Activated T-helper 1 cell treated with Interleukin-2 at 50 U/mL for 16 hours (primary cell): ENCODE measurements at places on chromosomes 7 and 10.

DNA sequence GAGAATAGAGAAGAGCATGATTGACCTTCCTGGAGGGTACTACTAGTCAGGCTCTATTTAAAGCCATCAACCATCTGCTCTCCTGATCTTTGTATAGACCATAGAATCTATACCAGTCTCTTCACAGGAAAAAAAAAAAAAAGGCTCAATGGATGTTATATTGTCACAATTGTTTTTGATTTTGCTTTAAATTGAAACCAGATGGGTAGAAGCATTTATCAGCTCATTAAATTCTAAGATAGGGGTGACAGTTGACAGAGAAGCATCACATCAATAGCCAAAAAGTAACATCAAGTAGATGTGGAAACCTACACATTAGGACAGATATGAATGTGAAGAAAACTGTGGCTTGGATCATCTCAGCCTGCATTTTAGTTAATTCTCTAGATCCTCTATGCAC is 558.9 kb upstream of the MBL2 start:
- no peak for DNase-seq

DNA sequence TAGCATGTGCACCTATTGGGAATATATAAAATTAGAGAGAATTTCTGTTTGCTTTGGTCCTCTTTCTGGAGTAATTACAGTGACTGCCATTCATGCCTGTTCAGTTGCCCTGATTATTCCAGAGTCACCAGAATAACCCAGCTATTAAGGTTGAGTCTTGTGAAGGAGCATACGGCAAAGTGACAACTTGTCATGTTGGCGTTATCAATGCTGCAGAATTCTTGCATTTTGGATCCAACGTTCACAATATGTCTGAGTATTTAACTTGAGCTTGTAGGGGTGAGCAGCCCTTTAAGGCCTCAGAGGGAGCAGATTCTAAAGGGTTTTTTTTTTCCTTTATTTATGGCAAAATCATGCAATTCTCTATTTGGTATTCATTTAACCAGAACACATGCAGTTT is 419.4 kb upstream of the MGMT start:
- no peak for DNase-seq

GRCh38 chr7:116236020-116236630 is 25.8 kb downstream of the TES start:
- peak; percentile 20 for DNase-seq

DNA sequence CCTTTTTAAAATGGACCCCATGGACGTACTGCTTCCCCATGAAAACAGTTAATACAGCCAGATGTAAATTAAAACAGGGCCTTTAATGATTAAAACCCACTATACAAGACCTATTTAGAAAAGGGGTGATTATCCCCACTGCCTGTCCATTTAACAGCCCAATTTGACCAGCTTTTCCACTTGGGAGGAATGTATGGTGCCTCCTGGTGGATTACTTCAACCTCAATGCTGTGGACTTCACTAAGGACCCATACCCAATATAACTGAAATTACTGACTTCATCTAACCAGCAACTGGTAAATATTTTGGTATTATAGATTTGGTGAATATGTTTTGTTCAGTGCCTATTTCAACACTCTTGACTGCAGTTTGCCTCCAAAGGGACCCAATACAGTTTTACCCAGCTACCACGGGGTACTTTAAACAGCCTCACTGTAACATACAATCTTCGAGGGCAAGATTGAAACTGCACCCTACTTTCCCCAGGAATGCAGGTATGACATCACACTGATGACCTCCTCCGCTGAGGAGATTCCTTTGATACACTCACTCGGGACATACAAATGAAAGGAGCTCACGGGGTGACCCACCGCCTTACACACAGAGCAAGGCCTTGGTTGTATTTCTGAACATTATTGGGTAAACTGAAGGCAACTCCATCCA is 192.8 kb downstream of the DNAJC1 start:
- DNase-seq = no peak

- DNase-seq = no peak
Measured at GRCh38 chr10:70786799-70787415, 1.7 kb upstream of the TBATA start.

GRCh38 chr7:27188386-27189294 is 3.6 kb upstream of the HOXA11 start:
- peak; percentile 28 for DNase-seq

DNA sequence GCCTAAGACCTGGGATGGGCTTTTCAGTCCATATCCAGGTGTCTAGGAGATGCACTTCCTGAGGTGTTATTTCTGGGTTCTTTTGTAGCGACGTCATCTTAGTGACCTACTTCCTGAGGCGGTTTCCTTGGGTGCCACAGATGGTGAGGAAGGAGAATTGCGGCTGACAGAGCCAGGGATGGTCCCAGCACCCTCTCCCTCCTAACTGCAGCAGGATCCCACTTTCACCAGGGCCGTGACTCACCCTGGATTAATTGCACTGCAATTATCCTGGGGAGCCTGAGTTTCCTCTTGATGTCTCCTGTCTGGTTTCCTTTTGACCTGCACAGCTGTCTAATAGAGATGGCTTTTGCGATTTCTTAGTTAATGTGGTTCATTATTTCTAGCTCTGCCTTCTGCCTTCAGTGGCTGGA is 271.7 kb downstream of the TCF7L2 start:
- DNase-seq = no peak

DNA sequence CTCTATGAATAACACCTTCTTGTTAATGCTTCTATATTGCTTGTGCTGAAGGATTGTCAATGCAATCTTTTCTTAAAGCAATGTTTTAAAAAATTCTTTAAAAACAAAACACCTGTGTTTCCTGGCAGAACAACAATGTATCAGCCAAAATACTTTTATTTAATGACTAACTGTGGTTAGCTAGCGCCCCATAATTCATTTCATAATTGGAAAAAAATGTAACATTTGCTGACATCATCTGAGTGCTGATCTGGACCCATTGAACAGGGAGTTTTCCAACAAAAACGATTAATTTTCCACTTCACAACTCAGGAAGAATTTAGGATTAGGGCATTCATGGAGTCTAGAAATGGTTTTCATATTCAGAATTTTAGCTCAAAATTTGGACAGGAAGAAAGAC is 137.6 kb upstream of the CDK6 start:
- DNase-seq = no peak

DNA sequence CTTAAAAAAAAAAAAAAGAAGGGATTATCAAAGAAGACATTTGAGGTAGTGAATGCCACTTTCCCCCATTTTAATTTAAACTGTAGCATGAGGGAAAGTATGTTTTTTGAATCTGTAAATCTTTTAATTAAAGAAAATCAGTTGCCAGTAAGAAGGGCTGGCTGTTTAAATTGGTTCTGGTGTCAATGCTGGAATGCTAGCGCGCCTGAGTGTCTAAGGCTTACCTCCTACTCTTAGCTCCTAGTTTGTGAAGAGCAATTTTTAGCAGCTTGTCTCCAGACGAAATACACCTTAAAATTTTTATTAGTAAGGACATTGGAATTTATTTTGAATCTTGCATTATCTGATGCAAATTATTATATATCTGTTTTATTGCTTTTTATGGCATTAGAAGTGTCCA is 54.1 kb downstream of the UBE3C start:
- DNase-seq = no peak

DNA sequence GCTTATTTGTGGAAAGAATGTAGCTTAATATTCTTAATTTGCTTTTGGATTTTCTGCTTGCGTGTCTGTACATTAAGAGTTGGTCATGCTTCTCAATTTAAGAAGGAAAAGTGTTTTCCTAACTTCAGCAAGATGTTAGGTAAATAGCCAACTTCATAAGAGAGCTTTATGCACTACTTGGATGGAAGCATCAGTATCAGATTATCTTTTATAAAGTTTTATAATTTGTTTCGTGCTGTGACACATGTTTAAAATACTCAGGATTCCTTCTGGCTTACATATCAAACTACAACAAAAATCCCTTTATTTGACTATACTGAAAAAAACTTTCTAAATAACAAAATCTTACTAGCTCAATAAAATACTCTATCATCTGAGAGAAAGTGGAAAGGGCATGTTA is 34.8 kb upstream of the AGR2 start:
- no peak for DNase-seq

DNA sequence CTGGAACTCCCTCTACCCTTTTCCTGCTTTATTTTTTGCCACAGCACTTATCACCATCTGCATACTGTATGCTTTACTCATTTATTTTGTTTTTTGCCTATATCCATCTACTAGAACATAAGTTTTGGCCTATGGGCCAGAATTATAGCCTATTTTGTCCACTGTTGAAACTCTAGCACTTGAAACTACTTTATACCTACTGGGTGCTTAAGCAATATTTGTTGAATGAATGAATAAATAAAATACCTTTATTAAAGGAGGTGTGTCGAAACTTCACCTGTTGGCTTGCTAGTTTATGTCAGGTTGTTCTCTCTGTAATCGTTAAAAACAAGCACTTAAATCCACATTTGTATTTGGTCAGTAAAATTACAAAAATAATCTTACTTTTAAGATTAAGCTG is 53.3 kb downstream of the MTERF1 start:
- no peak for DNase-seq

DNA sequence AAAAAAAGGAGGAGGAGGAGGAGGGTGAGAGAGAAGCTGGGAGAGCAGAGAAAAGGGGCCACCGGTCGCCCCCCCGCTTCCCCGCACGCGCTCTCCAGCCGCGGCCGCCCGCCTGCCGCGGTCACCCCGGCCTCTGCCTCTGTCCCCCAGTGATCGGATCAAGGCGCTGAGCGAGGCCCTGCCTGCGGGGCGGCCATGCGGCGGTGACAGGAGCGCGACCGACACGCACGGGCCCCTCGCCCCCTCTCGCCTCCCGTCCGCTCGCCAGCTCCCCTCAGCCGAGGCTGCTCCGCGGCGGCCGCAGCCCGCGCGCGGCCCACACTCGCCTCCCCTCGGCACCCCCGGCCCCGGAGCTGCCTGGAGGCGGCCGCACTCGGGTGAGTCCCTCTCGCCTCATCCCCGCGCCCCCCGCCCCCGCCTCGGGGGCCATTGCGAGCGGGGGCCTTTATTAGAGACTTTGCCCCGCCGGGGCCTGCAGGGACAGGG is at the start of gene GTF2I:
GTF2I (plus strand) TSS at position 27 of the 486 bp plus-strand sequence. CDS start 31,411 bp downstream, outside the sequence.
- DNase-seq = no peak

DNA sequence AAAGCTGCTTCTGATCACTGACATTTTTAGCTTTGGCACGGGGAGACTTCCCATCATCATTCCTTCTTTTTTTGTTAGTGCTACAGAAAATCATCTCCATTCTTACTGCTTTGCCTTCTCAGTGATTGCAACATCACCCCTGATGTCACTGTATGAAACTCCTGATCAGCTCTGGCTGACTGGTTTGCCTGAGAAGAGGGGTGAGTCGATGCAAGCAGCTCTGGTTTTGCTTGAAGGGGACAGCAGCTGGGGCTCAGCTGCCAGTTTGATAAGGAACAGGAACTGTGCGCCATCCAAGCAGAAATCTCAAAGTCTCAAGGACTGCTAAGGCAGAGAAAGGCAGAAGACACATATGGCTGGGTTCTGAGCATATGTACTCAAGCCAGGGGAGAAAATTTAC is 808.5 kb upstream of the CELF2 start:
- DNase-seq = no peak

GRCh38 chr10:5679606-5680005 is 5.0 kb upstream of the TASOR2 start:
- DNase-seq = no peak

DNA sequence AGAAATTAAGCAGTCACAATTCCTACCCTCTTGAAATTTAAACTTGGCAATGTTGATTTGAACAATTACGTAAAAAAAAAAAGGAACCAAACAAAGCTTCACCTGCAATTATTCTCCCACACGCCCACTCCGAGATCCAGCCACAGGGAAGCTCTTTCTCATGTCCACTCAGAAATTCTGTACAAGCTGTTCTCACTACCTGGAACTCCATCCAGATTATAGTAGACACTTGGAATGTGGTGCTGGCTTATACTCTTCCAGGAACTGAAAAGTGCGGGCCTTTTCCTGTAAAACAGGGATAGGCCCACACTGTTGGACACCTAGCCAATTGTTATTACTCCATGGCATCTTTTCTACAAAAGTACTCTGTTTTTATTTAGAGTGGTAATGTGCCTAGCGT is 20.3 kb upstream of the TOMM7 start:
- no peak for DNase-seq

DNA sequence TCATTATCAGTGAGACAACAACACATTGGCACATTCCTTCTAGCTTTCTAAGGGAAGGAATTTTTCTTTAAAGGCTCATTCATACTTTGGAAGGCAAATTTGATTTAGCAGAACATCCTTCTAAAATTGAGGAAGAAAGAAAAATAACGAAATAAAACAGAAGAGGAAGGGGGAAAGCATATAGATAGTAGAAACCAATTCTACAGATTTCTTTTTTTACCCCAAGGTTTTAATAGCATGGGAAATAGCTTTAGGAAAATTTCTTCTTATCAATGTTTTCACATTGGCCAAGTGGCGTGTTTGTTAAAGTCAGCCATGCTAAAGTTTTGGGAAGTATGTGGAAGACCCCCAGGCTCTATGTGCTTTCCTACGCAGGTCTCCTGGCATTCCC is 35.7 kb downstream of the MACROH2A2 start:
- DNase-seq = no peak

DNA sequence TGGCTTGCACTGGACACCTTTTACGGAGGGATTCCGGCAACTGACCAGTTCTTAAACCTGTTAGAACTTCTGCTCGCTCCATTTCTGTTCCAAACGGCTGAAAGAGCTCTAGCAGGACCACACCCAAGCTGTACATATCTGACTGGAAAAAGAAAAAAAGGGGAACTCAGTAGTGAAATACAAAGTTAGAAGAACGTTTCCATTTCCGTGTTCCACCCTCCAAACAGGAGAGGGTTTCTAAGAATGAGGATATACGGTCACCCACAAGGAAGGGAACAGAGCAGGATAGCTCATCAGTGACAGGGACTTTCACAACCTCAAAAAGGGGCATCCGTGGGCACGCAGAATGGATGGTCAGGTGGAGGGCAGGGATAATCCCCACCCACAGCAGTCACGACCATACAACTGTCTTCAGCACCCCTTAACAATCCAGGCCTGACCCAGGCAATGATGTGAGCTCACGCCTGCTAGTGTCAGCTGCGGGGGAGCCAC is 4.3 kb upstream of the ANKRD61 start:
- no peak for DNase-seq

- DNase-seq = no peak
Measured at GRCh38 chr7:4800487-4800886, 25.1 kb downstream of the AP5Z1 start.

DNA sequence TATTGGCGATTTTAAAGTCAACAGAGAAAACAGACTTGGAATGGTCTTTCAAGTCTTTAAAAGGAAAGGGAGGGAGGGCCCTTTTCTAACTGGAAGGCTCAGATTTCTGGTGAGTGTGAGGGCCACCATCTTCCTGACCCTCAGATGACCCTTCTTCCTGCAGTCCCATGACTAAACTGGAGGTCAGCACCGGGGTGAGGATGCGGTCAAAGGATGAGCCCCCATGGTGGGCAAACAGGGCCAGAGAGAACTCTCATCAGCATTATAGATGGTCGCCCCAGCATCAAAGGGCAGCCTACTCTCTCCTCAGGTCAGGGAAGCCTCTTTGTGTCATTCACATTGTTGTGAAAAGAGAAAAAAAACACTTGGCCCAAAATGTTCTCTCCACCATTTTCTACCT is 219.2 kb downstream of the LRMDA start:
- no peak for DNase-seq

DNA sequence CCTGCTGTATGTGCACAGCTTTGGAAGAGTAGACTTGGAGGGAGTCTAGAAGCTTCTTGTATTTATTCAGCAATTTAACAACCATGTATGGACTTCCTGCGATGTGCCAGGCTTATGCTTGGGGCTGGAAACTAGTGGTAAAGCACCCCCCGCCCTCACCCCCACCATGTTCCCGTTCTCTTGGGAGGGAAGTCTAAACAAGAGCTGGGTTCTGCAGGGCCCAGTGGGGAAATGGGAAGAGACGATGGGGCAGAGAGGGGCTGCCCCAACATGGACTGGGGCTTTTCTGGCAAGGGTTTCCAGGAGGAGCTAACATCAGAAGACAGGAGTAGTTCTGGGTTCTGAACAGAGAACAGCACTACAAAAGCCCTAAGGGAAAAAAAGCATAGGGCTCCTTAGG is 8.0 kb downstream of the RASSF4 start:
- no peak for DNase-seq
